Right ventricle myocardium superior (tissue), 1 donor: ENCODE measurements at places on chromosomes 2 and 18. TPM values are rescaled to one million over a fixed set of nuclear protein-coding genes. Genes with fewer than 3 reads are reported as not detected.

The TRABD2A gene
- total RNA-seq = 0.56 TPM

The CDK5R2 gene
- total RNA-seq = not detected

The SERPINB3 gene
- total RNA-seq = not detected

The POTEF gene
- not detected for total RNA-seq

The GCG gene
- total RNA-seq = not detected

The ADAM23 gene
- total RNA-seq = 58.9 TPM

The GKN1 gene
- not detected for total RNA-seq

The MAL gene
- 5.5 TPM for total RNA-seq

The NPHP1 gene
- 4.5 TPM for total RNA-seq

The GALNT5 gene
- total RNA-seq = 0.16 TPM

The IL37 gene
- not detected for total RNA-seq

GRCh38 chr18:62399781-62400308 is 74.7 kb downstream of the TNFRSF11A start:
- DNase-seq = no peak

DNA sequence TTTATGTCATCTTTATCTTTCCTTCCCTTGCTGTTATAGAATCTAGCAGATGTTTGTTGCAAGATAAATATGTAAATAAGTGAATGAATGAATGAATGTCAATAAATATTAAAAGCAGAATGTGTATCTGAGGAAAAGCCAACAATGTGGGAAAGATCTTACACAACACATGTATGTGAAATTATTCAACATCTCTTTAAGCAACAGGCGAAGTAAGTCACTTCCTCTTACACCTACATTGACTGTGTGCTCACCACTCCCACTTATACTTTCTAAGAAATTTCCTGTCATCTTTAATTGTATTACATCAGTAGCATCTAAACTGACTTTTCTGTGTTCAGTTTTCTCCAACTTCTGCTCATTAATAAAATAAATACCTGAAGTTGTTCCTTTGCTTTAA is 43.0 kb downstream of the RAD51AP2 start:
- DNase-seq = no peak

GRCh38 chr2:138548796-138549195 is 47.2 kb downstream of the SPOPL start:
- DNase-seq = no peak

- no peak for DNase-seq
Measured at GRCh38 chr2:48444404-48444803, 85.5 kb upstream of the STON1 start.

DNA sequence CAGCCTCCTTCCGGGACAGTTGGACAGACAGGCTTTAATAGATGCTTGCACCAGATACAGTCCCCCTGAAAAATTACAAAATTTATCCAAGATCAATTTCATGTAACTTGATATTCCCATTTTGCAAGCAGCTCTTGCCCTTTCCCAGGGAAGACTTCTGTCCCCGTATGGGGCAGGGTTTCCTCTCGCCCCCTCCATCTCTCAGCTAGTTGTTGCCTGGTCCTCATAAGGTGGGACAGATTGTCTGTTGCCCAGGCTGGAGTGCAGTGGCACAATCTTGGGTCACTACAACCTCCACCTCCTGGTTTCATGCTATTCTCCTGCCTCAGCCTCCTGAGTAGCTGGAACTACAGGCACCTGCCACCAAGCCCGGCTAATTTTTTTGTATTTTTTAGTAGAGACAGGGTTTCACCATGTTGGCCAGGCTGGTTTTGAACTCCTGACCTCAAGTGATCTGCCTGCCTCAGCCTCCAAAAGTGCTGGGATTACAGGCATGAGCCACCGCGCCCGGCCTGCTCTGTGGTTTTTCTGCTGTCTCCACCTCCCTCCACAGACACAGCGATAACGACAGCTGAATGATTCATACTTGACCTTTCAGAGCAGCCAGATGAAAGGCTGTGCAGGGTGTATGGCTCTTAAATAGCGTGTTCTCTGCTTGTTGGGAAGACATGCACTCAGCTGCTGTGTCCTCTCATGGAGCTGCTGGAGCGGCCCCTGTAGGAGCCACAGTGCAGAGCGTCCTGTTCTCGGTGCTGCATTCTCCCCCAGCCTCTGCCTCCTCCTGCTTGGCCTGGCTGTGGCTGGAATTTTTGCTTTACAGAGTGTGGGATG is 61.4 kb downstream of the TTC39C start:
- DNase-seq = peak; percentile 88

GRCh38 chr2:96913398-96914202 is 43.7 kb upstream of the SEMA4C start:
- no peak for DNase-seq

- DNase-seq = no peak
Measured at GRCh38 chr2:128159437-128159836, 68.4 kb downstream of the UGGT1 start.

GRCh38 chr18:63979409-63979920 is 9.6 kb downstream of the SERPINB8 start:
- DNase-seq = no peak

- no peak for DNase-seq
Measured at GRCh38 chr2:180519276-180519675, 461.1 kb upstream of the UBE2E3 start.

DNA sequence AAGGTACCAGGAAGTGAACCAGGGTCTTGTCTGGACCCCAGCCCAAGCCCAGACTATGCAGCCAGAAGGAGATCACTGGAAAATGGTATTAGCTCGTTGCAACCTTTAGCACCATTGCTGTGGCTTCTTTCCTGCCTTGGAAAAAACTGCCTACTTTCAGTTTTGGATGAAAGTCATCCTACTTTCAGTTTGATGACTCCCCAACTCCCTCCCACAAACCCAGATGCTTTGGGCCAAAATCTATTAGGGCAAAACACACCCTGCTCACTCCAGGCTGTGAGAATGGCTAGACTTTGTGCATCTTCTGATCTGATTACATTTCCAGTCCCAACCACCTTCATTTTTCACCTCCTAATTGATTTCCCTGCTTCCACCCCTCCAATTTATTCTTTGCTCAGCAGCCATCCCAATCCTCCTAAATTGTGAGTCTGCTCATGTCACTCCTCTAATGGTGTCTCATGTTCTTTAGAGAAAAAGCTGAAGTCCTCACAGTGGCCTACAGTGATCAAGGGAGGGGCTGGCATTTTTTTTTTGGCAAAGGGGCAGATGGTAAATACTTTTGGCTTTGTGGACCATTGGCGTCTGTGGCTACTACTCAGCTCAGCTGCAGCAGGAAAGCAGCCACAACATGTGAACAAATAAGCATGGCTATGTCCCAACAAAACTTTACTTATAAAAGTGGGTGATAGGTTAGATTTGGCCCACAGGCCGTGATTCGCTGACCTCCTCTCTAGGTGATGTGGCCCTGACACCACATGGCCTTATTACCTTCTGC is 368.7 kb downstream of the SLC4A3 start:
- DNase-seq = no peak

DNA sequence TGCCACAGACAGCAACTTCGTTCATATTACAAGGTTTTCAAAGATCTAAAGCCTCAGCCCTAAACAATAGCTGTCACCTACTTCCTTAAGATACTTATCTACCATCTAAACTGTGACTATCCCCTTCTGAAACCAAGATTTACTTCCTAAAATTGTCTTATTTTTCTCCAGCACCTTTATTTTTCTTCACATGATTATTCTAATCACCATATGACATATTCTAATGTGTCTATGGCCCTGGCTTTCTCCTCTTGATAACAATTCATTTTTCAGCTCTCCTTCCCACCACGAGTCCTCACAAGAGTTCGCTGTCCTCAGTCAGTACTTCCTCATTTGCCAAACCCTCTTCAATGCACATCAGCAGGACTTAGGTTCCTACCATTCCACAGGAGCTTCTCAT is 53.9 kb downstream of the RTTN start:
- no peak for DNase-seq

DNA sequence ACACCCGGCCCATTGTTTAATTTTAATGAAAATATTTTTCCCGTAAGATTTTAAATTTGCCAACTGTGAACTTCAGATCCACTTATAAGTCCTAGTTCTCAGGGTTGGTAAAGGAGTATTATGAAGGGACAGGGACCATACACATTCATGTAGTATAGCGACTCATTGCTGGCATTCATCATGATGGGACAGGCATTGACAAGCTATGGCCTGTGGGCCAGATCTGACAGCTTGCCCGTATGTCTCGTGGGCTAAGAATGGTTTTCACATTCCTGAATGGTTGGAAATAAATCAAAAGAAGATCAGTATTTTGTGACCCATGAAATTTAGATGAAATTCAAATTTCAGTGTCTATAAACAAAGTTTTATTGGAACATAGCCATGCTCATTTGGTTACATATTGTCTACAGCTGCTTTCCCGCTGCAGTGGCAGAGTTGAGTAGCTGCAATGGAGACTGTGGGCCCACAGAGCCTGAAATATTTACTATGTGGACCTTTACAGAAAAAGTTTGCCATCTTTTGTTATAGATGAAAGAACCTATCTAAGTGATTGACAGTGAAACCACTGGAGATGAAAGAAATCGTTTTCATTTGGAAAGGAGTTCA is 4.1 kb downstream of the RAPGEF4 start:
- no peak for DNase-seq

DNA sequence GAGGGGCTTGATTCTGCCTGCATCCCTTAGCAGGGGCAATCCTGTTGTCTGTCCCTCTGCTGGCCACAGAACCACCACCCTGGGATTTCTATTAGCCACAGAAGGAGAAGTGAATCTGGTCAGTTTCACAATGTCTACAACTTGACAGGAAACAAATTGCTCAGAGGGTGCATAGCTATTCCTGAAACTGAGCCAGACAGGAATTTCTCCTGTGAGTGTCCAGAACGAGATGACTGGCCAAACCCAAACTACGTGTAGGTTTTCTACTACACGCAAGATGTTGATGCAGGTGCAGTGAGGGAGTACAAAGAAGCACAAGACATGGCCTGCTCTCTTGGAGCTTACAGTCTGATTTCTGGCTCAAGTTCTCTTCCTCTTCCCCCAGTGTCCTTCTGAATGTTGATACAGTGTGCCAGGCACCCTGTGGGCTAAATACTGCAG is 201.9 kb downstream of the CLIP4 start:
- no peak for DNase-seq

GRCh38 chr2:54952978-54953456 is 97.2 kb downstream of the RTN4 start:
- no peak for DNase-seq

DNA sequence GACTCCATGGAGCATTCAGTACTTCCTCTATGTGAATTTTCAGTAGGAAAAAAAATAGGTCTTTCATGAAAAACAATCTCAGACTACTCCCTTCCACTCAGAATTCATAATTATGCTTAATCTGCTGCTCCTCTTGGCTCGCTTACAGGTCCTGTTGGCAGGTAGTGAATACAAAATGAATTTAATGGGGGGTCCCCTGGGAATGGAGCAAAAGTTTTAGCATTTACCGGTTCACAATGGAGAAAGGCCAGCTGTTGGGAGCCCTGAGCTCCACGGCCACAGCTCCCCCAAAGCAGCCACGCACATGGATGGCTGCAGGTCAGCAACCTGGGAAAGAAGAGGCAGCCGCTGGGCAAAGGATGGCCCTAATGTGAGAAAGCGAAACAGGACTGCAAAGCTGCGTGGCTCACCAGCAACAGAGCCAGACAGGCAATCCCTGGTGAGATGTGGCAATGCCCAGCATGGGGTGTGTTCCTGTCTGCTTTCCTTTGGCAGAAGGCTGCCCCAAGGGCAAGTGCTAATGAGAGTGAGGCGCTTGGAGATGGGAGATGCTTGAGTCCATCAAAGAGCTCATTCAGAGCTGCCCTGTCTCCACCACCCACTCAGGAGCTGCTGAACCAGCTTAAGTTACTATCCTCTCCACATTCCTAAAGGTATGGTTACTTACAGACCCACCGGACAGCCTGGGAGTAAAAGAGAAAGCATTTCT is 447.4 kb downstream of the EPHA4 start:
- peak; percentile 35 for DNase-seq

DNA sequence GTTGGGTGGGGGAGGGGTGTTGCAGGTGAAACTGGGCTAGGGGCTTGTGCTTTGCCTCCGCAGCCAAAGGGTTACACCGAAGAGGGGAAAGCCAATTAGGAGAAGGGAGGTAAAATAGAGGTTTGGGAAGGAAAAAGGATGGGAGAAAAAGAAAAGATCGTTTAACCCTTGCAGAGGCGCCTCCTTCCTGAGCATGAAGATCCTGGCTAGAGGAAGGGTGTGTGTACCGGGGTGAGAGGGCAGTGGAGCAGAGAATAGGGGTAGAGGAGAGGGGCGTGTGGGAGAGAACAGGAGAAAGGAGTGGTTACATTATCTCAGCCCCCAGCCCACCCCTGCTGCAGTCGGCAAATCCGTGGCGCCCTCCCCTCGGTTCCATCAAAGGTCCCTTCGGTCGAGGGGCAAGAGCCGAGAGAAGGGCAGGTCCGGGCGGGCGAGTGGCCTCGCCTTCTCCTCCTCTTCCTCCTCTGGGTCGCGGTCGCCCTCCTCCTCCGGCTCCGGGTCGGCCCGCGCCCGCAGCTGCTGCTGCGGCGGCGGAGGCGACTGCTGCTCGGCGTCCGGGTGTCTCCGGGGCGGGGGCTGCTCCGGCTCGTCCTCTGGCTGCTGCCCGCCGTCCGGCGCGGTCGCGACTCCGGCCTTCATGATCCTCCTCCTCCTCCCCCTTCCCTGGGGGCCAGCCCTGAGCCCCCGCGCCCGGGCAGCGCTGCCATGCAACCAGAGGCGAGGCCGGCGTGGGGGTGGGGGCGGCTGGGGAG is 1.1 kb downstream of the MARCHF4 start:
- no peak for DNase-seq
